ENCODE measurements at places on chromosomes 13 and 19. TPM values are rescaled to one million over a fixed set of nuclear protein-coding genes. Genes with fewer than 3 reads are reported as not detected.

MYO9B gene
- polyA plus RNA-seq: 77.8 TPM

DNA sequence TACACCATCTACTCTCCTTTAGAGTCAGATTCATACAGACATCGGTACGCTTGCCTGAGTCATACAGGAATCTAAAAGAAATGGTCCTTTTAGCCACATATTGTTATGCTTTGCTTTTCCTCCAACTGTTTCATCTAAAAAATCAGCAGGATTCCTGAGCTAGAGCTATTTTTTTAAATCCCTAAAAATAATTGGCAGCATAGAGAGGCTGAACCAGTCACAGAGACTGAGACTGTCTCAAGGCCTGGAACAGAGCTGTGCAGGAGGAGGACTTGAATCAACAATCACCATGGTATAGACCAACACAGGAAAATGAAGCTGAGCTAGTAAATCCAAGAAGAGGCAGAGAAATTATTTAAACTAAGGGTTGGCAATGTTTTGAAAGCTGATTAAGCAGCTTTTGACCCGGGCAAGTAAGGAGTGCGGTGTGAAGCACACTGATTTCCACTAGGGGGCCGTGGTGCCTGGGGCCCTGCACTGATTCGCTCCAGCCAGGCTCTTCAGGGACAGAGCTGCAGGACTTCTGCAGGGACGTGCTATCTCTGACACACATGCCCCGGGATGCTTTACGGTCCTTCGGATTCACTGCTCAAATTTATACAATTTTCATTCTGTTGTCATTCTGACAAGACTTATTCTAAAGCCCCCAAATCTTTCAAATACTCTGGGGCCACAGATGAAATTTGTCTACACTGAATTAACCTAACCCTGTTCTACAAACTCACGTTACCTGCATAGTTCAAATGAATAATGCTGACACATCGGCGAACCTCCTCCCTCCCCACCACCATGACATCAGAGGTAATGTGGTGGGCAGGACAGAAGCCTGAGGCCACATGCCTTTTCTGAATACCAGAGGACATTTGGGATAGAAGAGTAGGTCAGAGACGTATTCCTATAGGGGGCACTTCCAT lies 87.6 kb upstream of the SLC15A1 start:
- peak; percentile 47 for DNase-seq

GRCh38 chr13:84491952-84492351 lies 609.7 kb upstream of the SLITRK1 start:
- DNase-seq: no peak

DNA sequence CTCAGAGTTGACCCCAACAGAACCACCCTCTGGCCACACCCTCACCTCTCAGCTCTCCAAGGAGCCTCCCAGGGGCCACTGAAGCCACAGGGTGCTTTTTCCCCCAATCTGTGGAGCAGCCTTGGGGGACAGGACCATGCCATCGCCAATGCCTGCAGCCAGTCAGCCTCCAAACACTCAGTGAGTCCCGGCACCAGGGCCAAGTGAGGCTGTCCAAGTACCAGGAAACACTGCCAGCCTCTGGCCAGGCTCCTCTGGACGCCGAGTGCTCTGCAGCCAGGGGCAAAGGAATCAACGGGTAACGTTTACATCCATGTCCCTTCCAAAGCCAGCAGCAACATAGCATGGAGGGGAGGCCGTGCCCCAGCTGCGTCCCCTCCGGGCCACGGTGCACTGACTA lies 9.5 kb upstream of the COMP start:
- DNase-seq: no peak

PODNL1 gene
- 2.3 TPM for polyA plus RNA-seq

DNA sequence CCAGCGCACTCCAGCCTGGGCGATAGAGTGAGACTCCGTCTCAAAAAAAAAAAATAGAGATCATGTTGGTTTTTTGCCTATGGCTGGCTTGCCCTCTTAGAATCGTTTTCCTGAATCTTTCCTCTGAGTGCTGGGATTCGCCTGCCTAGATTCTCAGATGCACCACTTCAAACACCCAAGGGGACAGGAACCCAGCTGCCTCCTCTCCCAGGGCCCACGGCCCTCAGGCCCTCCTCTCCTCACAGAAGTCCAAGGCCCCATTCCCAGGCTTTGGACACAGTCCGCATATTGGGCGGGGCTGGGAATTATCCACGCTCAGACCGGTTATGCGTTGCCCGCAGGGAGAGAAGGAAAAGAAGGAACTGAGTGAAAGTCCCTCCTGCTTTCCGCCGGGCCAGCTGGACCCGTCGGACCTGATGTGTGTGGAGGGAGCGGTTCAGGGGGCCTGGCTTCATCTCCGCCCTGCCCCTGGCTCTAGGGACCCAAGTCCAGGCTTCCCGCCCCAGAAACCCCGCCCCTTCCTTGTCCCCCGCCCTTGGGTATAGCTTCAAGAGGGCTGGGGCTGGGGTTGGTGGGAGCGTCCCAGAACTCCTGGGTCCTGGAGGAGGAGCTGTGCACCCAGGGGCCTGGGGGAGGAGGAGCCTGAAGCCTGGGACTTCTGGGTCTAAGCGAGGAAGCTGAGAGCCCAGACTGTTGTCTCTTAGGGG lies 5.8 kb downstream of the PPFIA3 start:
- no peak for DNase-seq

- peak; percentile 46 for DNase-seq
Observed at GRCh38 chr19:7500811-7501450, 12.1 kb upstream of the PEX11G start.

DNA sequence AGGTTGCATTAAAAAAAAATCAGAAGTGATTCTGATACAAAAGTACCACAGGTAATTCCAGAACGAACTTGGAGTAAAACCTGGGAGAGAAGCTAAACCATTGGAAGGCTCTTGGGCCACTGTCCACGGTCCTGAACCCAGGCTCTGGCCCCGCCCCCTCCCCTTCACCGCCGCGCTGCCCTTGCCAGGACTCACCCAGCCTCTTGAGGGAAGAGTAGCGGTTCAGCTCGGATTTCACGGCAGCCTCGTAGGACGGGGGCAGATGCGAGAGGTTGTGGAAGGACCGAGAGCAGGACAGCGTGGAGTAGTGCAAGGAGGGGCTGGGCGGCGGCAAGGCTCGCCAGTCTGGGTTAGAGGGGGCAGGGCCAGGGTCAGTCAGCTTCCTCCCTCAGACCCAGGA lies 5.7 kb downstream of the SHISA7 start:
- peak; percentile 56 for DNase-seq

Data from IMR-90 (cell line).